ENCODE measurements at places on chromosomes 2 and 18. TPM values are rescaled to one million over a fixed set of nuclear protein-coding genes. Genes with fewer than 3 reads are reported as not detected.
A peak's percentile ranks its signal among the peaks of the same experiment; 100 is the strongest.

DNA sequence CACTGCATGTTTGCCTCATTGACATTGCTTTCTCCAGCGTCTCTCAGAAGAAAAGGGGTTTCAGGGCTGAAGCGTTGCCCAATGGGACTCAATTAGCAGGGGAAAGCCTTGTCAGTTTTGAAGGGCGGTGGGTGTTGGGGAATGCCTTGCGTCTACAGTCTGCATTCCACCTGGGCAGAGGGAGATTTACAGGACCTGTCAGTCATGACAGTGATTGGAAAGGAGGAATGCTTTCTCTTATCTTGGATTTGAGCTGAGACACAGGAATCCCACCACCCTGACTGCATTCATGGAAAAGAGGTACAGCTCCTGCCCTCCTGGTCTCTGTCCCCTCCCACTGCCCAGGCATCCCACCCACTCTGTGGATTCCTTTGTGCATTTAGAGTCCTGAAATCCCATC, 123.9 kb downstream of the ACKR3 start:
- H3K27ac ChIP-seq: no peak overlapping the region
- H3K27me3 ChIP-seq: no peaks in the 10 kb centered on the region
- no peak overlapping the region for H3K4me3 ChIP-seq
- no peaks in the 10 kb centered on the region for H3K36me3 ChIP-seq
- no peak for DNase-seq

SERPINB10 gene
- not detected for total RNA-seq

DNA sequence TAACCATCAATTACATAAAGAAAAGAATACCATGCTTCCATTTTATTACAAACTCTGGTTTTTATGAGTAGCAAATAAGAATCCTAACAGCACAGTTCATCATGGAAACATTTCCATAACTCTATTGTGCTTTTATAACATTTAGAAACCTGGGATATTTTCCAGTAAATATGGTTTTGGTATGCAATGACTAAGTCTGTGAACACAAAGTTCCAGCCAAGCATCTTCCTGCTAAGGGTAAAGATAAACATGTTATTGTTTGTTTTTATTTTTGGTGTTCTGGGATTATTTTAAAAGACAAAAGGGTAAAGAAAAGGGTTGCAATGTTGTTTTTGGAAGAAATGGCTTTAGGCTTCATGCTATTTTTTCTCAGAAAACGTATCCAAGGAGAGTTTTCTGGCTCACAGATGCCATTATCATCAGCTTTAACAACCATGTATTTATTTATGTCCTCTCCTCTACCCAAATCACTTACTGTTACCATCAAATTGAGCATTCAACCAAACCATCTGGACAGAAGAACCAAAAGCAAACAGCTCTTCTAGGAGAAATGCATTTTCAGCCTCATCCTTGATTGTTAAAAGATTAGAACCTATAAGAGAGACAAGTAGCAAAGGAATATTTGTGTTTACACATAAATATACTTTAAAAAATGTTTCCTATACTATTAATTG, 116.0 kb downstream of the PLA2R1 start:
- no peak for DNase-seq
- H3K27ac ChIP-seq: peak overlapping the region; percentile 47
- H3K4me3 ChIP-seq: no peak overlapping the region
- H3K36me3 ChIP-seq: no peaks in the 10 kb centered on the region
- H3K4me1 ChIP-seq: no peaks in the 10 kb centered on the region

GAD1 gene
- total RNA-seq: not detected

RESP18 gene
- total RNA-seq: not detected

LINC00305 gene
- total RNA-seq: not detected

LCT gene
- total RNA-seq: not detected

GRCh38 chr18:75810516-75810915, 383.0 kb upstream of the SMIM21 start:
- DNase-seq: no peak
- no peak overlapping the region for H3K27ac ChIP-seq
- no peak overlapping the region for H3K4me3 ChIP-seq
- no peaks in the 10 kb centered on the region for H3K4me1 ChIP-seq
- no peaks in the 10 kb centered on the region for H3K36me3 ChIP-seq

CFAP221 gene
- total RNA-seq: 1.1 TPM

DNA sequence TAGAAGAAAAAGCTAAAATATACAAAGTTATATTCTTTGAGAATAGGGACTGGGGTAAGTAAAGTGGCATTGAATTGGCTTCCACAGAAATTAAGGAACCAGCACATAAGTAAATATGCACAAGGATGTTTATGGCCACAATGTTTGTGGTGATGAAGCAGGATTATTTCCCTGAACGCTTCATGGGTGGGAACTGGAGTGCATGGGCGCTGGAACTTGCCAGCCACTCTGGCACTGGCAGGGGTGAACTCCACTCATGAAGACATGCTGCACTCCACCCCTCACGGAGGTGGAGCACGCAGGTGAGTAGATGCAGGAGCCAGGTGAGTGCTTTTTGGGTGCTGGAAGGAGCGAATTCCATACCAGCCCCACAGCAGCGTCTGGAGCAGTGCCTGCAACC, 94.1 kb downstream of the BCL2 start:
- H3K36me3 ChIP-seq: no peaks in the 10 kb centered on the region
- H3K4me1 ChIP-seq: no peaks in the 10 kb centered on the region
- no peak overlapping the region for H3K27ac ChIP-seq
- no peaks in the 10 kb centered on the region for H3K27me3 ChIP-seq
- H3K4me3 ChIP-seq: no peak overlapping the region
- no peak for DNase-seq

C2orf15 gene
- total RNA-seq: not detected

DNA sequence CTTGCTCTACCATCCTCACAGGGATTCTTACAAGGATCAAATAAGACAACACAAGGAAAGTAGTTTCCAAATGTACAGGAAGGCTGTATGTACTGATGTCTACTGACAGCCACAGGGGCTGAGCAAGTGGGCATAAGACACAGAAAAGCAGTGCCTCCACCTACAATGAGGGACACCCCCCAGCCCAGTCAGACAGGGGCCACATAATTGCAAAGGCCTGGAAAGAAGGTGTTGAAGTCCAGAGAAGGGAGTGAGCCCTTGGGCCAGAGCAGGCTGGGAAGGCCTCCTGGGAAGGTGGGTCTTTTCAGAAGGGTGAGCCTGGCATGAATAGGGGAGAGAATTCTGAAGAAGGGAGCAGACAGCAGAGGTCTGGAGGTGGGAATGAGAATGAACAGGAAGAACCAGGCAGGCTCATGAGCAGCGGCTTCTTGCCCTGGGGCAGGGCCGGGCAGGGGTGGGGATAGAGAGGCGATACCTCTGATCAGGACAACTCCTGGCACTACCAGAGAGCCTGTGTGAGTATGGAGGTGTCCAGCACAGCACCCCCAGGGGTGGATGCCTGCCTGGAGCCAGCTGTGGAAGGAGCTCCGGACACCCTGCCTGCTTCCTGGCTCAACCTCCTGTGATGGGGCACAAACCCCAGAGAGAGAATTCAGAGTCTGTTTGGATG, 30.1 kb downstream of the HS1BP3 start:
- peaks cover 91% of the 10 kb centered on the region for H3K4me1 ChIP-seq
- H3K27ac ChIP-seq: peak overlapping the region; percentile 97
- no peak overlapping the region for H3K4me3 ChIP-seq
- H3K36me3 ChIP-seq: peaks cover 50% of the 10 kb centered on the region
- H3K27me3 ChIP-seq: no peaks in the 10 kb centered on the region

- H3K36me3 ChIP-seq: no peaks in the 10 kb centered on the region
- no peaks in the 10 kb centered on the region for H3K27me3 ChIP-seq
- DNase-seq: no peak
Measured at GRCh38 chr2:73386342-73386868, 769 bp downstream of the ALMS1 start.

IL1A gene
- not detected for total RNA-seq

CRYGD gene
- not detected for total RNA-seq

DNA sequence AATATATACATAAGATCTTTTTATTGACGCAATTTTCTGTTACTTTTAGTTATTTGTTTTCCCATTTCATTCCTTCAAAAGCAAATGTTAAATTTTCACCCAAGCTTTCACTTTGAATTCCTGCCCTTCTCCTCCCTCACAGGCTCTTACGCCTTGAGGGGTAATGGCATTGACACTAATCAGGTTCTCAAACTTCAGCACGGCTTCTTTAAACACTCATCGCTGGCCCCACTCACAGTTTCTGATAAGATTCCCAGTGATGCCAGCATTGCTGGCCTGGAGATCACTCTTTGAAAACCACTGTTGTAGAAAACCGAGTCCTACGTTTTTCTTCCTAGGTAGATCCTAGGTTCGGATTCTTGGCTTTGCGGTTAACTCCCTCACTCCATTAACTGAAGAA, 105.6 kb upstream of the EPB41L3 start:
- no peaks in the 10 kb centered on the region for H3K4me1 ChIP-seq
- no peaks in the 10 kb centered on the region for H3K36me3 ChIP-seq
- no peak overlapping the region for H3K4me3 ChIP-seq
- DNase-seq: no peak

GRCh38 chr18:48064978-48065600, 134.6 kb upstream of the SMAD2 start:
- H3K27me3 ChIP-seq: no peaks in the 10 kb centered on the region
- no peaks in the 10 kb centered on the region for H3K4me1 ChIP-seq
- no peak overlapping the region for H3K4me3 ChIP-seq
- no peak for DNase-seq
- no peak overlapping the region for H3K27ac ChIP-seq

DNA sequence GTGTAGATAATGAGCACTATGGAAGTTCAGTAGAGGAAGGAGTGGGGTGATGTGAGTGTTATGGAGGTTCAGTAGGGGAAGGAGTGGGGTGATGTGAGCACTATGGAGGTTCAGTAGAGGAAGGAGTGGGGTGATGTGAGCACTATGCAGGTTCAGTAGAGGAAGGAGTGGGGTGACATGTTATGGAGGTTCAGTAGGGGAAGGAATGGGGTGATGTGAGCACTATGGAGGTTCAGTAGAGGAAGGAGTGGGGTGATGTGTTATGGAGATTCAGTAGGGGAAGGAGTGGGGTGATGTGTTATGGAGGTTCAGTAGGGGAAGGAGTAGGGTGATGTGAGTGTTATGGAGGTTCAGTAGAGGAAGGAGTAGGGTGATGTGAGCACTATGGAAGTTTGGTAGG, 116.3 kb upstream of the SMAD7 start:
- H3K27me3 ChIP-seq: no peaks in the 10 kb centered on the region
- no peak for DNase-seq
- H3K4me3 ChIP-seq: no peak overlapping the region
- peaks cover 10% of the 10 kb centered on the region for H3K4me1 ChIP-seq
- no peak overlapping the region for H3K27ac ChIP-seq

ZBTB7C gene
- total RNA-seq: 1.8 TPM

FAM136A gene
- total RNA-seq: 21.2 TPM

KIF1A gene
- 43.7 TPM for total RNA-seq

SLC40A1 gene
- 57.7 TPM for total RNA-seq

UGT1A4 gene
- total RNA-seq: not detected

GRCh38 chr2:110869472-110870446, 137.4 kb downstream of the ACOXL start:
- DNase-seq: no peak
- H3K27me3 ChIP-seq: no peaks in the 10 kb centered on the region
- no peaks in the 10 kb centered on the region for H3K36me3 ChIP-seq
- H3K27ac ChIP-seq: no peak overlapping the region
- H3K4me3 ChIP-seq: no peak overlapping the region

GRCh38 chr2:83233781-83234180, 1225.3 kb downstream of the SUCLG1 start:
- H3K4me3 ChIP-seq: no peak overlapping the region
- DNase-seq: no peak
- H3K27ac ChIP-seq: no peak overlapping the region
- H3K36me3 ChIP-seq: no peaks in the 10 kb centered on the region
- H3K27me3 ChIP-seq: no peaks in the 10 kb centered on the region

GRCh38 chr2:219907011-219907365, 279.6 kb downstream of the SLC4A3 start:
- H3K4me3 ChIP-seq: no peak overlapping the region
- DNase-seq: no peak
- H3K4me1 ChIP-seq: no peaks in the 10 kb centered on the region
- H3K36me3 ChIP-seq: no peaks in the 10 kb centered on the region

ACTG2 gene
- 23.8 TPM for total RNA-seq

DNA sequence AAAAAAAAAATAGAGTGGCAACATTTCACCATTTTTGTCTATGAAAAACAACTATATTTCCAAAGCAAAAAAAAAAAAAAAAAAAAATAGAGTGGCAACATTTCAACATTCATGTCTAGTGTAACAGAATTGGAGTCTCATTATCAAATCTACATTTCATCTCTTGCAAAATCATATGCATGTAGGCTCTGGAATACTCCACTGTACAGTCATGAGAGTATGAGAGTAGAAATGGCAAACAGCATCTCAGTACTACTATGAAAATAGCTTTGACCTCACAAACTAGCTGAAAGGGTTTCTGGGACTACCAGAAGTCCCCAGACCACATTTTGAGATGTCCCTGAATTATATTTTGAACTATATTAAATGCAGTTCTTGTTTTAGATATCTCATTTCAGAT, 82.8 kb downstream of the SMAD2 start:
- H3K4me1 ChIP-seq: no peaks in the 10 kb centered on the region
- peaks cover 16% of the 10 kb centered on the region for H3K36me3 ChIP-seq
- no peak overlapping the region for H3K27ac ChIP-seq
- H3K27me3 ChIP-seq: no peaks in the 10 kb centered on the region
- no peak overlapping the region for H3K4me3 ChIP-seq

DNA sequence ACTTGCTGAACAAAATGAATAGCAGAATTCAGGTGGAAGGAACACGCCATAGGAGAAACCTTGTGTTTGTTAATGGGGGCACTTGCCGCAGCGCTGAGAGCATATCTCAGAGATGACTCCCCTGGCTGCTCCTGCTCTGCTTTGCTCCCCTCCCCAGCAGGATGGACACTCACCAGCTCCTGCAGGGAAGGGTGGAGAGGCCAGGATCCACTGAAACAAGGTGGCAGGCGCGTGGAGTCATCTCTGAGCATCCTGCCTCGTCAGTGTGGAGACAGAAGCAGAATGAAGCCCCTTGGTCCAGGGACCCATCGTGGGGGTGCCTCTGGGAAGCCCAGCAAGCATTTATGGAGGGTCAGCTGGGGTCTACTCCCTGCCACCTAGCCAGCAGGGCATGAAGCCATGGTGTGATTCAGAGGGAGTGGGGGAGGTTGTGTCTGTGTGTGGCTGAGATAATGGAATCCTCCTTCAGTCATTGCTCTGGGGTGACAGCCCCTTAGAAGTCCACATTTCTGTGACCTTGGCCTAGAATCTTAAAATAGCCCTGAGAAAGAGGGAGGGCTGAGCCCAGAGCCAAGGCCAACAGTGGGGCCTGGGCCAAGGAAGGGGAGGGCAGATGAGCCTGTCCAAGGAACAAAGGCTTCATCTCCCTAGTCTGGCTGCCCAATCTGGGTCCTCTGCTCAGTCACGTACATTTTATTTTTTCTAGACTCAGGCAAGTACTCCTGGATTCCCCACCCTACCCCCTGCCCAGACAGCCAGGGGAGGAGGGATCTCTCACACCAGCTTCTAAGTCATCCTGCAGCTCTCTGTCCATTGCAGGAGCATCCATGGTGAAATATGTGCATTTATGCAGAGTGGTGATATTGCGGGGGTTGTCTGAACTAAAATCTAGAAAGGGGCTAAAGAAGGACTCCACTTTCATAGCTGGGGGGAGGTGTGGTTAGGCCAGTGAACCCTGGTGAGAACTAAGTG, 215.4 kb downstream of the ZBTB7C start:
- no peak overlapping the region for H3K4me3 ChIP-seq
- no peaks in the 10 kb centered on the region for H3K36me3 ChIP-seq
- peaks cover 15% of the 10 kb centered on the region for H3K4me1 ChIP-seq
- peak overlapping the region; percentile 26 for H3K27ac ChIP-seq
- no peaks in the 10 kb centered on the region for H3K27me3 ChIP-seq

CHRNA1 gene
- total RNA-seq: 0.43 TPM

GRCh38 chr18:42736074-42736473, 379.4 kb downstream of the RIT2 start:
- no peak overlapping the region for H3K4me3 ChIP-seq
- no peaks in the 10 kb centered on the region for H3K27me3 ChIP-seq
- no peaks in the 10 kb centered on the region for H3K36me3 ChIP-seq
- DNase-seq: no peak
- no peaks in the 10 kb centered on the region for H3K4me1 ChIP-seq
